H9 (cell line): ENCODE measurements at places on chromosomes 11 and 22. TPM values are rescaled to one million over a fixed set of nuclear protein-coding genes. Genes with fewer than 3 reads are reported as not detected.

Gene TRIM34
- total RNA-seq = 0.35 and 0.59 TPM in 2 replicates

Gene CARD10
- total RNA-seq = 17.1 and 17.7 TPM in 2 replicates

Gene BAIAP2L2
- total RNA-seq = 2.0 and 2.3 TPM in 2 replicates

Gene UPK3A
- total RNA-seq = not detected in 2 replicates

Gene ELMOD1
- total RNA-seq = 0.61 and 0.81 TPM in 2 replicates

Gene OSBPL5
- 11.1 and 16.1 TPM in 2 replicates for total RNA-seq

GRCh38 chr11:66810576-66811185 is 32.6 kb upstream of the RCE1 start:
- H3K27ac ChIP-seq = no peak overlapping the region
- H3K4me1 ChIP-seq = peaks cover 4% of the 10 kb centered on the region; the same call in 1 of the 2 replicates
- H3K4me3 ChIP-seq = no peak overlapping the region; the same call in 1 of the 3 replicates
- H3K36me3 ChIP-seq = peaks cover 2% of the 10 kb centered on the region; the same call in 1 of the 3 replicates
- DNase-seq = no peak
- no peaks in the 10 kb centered on the region for H3K27me3 ChIP-seq

GRCh38 chr11:9803685-9804418 is 140.0 kb downstream of the SWAP70 start:
- H3K36me3 ChIP-seq = peaks cover 30% of the 10 kb centered on the region
- H3K27ac ChIP-seq = no peak overlapping the region
- H3K4me3 ChIP-seq = no peak overlapping the region
- H3K4me1 ChIP-seq = 0 out of 2 replicates have a peak, but pooled peaks cover 3% of the 10 kb centered on the region
- DNase-seq = no peak

- peak overlapping the region; percentile 4 for H3K27ac ChIP-seq
- peak overlapping the region; percentile 15; the same call in 2 of the 3 replicates for H3K4me3 ChIP-seq
- no peaks in the 10 kb centered on the region for H3K36me3 ChIP-seq
- peaks cover 16% of the 10 kb centered on the region; the same call in 1 of the 2 replicates for H3K4me1 ChIP-seq
- DNase-seq = peak; percentile 89
Observed at GRCh38 chr22:39170825-39171622, 18.5 kb upstream of the CBX7 start.

GRCh38 chr22:45690008-45690407 is 18.4 kb downstream of the ATXN10 start:
- DNase-seq = no peak
- no peak overlapping the region for H3K4me3 ChIP-seq
- H3K4me1 ChIP-seq = no peaks in the 10 kb centered on the region; the same call in 1 of the 2 replicates
- H3K27me3 ChIP-seq = no peaks in the 10 kb centered on the region
- H3K27ac ChIP-seq = no peak overlapping the region
- peaks cover 45% of the 10 kb centered on the region for H3K36me3 ChIP-seq

- no peaks in the 10 kb centered on the region for H3K27me3 ChIP-seq
- no peak overlapping the region for H3K4me3 ChIP-seq
- no peak overlapping the region for H3K27ac ChIP-seq
- no peak for DNase-seq
Observed at GRCh38 chr11:2980168-2980840, 11.8 kb downstream of the NAP1L4 start.

DNA sequence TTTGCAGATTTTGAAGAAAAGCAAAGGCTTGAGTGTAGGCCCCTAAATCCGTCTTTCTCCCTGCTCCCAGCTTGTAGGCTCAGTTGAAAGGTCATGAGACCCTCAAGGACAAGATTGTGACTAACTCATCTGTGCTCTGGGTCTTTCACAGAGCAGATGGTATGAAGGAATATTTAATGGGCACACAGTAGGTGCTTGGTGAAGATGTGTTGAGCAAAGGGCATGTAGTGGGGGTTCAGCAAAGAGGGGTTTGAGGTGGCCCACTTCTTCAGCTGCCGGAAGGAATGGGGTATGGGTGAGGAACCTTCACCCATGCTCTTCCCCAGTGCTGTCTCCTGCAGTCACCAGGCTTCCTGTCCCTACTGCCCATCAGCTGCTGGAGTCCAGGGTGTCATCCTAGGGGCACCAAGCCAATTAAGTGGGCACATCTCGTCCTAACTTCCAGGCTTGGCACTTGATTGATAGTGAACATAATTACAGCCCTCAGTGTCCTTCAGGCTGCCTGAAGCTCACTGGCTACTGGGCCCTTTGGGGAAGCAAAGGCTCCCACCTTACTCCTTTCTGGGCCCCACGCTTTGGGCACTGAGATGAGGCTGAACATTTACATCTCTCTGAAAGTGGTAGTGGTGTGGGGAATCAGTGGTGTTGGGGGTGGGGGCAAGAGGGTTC is 15.0 kb downstream of the DGAT2 start:
- no peaks in the 10 kb centered on the region for H3K4me1 ChIP-seq
- no peak overlapping the region for H3K4me3 ChIP-seq
- H3K27me3 ChIP-seq = no peaks in the 10 kb centered on the region
- H3K27ac ChIP-seq = no peak overlapping the region
- no peaks in the 10 kb centered on the region for H3K36me3 ChIP-seq

- DNase-seq = no peak
- peaks cover 10% of the 10 kb centered on the region; the same call in 1 of the 2 replicates for H3K4me1 ChIP-seq
- H3K36me3 ChIP-seq = peaks cover under 1% of the 10 kb centered on the region; the same call in 1 of the 2 replicates
- H3K27ac ChIP-seq = no peak overlapping the region
Observed at GRCh38 chr11:36148701-36149100, 140.5 kb downstream of the COMMD9 start.

- peaks cover 3% of the 10 kb centered on the region; the same call in 1 of the 2 replicates for H3K4me1 ChIP-seq
- no peaks in the 10 kb centered on the region for H3K27me3 ChIP-seq
- H3K36me3 ChIP-seq = no peaks in the 10 kb centered on the region
- H3K27ac ChIP-seq = no peak overlapping the region
- no peak overlapping the region for H3K4me3 ChIP-seq
- no peak for DNase-seq
Observed at GRCh38 chr11:21412652-21413383, 743.4 kb downstream of the NELL1 start.

GRCh38 chr22:39253435-39254070 is 8.8 kb upstream of the PDGFB start:
- no peak overlapping the region for H3K27ac ChIP-seq
- no peak overlapping the region; the same call in 2 of the 3 replicates for H3K4me3 ChIP-seq
- DNase-seq = no peak
- H3K36me3 ChIP-seq = no peaks in the 10 kb centered on the region
- peaks cover 2% of the 10 kb centered on the region; the same call in 1 of the 2 replicates for H3K4me1 ChIP-seq
- no peaks in the 10 kb centered on the region; the same call in 1 of the 2 replicates for H3K27me3 ChIP-seq

- H3K27ac ChIP-seq = peak overlapping the region; percentile 78
- no peaks in the 10 kb centered on the region for H3K27me3 ChIP-seq
- H3K4me1 ChIP-seq = peaks cover 9% of the 10 kb centered on the region; the same call in 1 of the 2 replicates
- peak overlapping the region; percentile 35 for H3K4me3 ChIP-seq
- H3K36me3 ChIP-seq = peaks cover 6% of the 10 kb centered on the region
- peak; percentile 80 for DNase-seq
Observed at GRCh38 chr11:9626496-9627394, 37.1 kb upstream of the SWAP70 start.

GRCh38 chr22:17120281-17120680 is 879 bp downstream of the TMEM121B start:
- H3K27me3 ChIP-seq = no peaks in the 10 kb centered on the region
- DNase-seq = peak; percentile 93
- H3K36me3 ChIP-seq = peaks cover 4% of the 10 kb centered on the region; the same call in 1 of the 2 replicates
- no peaks in the 10 kb centered on the region; the same call in 1 of the 2 replicates for H3K4me1 ChIP-seq
- H3K27ac ChIP-seq = no peak overlapping the region

- DNase-seq = no peak
- 0 out of 2 replicates have a peak, but pooled peaks cover 3% of the 10 kb centered on the region for H3K4me1 ChIP-seq
- no peaks in the 10 kb centered on the region for H3K36me3 ChIP-seq
- H3K27ac ChIP-seq = no peak overlapping the region
- H3K4me3 ChIP-seq = no peak overlapping the region
Observed at GRCh38 chr11:127226949-127227348, 226.4 kb upstream of the KIRREL3 start.

DNA sequence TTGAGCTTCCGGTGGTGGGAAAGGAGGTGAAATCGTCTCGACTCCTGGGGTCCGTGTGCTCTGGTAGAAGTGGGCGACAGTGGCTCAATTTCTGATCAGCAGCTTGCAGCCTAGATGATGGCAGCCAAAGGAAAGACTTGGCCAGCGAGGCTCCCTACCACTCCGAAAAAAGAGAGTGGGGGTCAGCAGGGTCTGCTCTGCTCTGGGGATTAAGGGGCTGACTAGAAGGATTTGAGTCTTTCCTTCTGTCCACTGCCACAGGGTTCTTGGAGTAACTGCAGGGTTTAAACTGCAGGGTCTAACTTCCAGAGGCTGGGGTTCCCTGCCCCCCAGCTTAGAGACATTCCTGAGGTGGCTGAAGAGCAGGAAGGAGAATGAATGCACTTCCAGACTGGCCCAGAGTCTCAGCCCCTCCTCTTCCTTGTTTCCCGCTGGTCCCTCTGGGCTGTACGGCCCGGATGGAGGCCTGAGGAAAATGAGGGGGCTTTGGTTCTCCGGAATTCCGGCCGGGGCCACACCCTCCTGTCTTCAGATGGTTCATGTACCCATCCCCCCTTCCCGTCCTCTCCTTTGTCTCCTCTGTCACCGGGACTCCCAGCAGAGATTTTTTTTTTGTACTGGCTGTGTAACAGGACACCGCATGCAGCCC is 907 bp downstream of the SERPINH1 start:
- peak; percentile 95 for DNase-seq
- peaks cover 36% of the 10 kb centered on the region for H3K36me3 ChIP-seq
- H3K4me3 ChIP-seq = peak overlapping the region; percentile 96
- peak overlapping the region; percentile 72 for H3K27ac ChIP-seq

GRCh38 chr11:13135385-13136271 is 126.5 kb downstream of the RASSF10 start:
- H3K27ac ChIP-seq = no peak overlapping the region

DNA sequence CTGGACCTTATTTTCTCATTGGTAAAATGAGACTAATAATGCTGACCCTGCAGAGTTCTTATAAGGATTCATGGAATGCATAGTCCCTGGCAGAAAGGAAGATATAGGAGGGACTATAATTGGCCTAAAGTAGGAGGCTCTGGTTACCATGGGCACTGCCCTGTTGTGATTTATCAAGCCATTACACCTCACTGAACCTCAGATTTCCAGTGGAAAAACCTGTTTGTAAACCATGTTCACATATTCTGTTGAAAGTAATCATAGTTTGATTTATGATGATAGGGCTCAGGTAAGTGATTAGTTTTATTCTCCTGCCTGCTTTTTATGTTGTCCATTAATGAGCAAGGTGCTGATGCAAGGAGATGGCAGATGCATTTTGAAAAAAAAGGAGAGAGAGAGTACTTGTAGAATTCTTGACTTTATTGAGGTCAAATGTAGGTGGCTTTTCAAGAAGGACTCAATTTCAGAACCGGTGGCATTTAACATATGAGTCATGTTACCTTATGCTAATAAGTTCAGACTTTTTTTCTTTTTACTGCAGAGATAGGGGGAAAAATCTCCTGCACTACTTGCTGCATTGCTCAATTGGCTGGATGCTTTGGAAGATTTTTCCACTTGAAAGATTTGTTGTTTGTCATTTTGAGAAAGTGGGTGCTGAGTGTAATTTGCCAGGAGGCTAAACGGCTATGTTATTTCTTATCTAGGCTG is 14.6 kb downstream of the NF2 start:
- no peak overlapping the region for H3K27ac ChIP-seq
- H3K4me3 ChIP-seq = no peak overlapping the region
- H3K36me3 ChIP-seq = no peaks in the 10 kb centered on the region
- no peaks in the 10 kb centered on the region for H3K27me3 ChIP-seq

DNA sequence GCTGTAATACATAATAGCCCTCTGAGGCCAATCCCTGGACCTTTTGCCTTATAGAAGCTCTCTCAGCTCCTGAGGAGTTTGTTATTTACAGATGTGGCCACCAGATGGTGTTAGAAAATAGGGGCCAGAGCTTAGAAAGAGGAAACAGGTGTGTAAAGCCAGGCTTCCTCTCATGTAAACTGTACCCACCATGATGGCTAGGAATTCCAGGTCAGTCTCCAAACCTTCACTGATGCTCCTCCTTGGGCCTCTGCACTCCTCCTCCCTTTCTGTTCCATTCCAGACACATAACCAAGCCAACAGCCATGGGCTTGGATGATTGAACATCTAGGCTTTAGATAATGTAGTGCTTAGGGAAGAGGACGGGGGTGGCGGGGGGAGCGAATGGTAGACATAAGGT is 39.7 kb downstream of the USP35 start:
- H3K4me3 ChIP-seq = no peak overlapping the region
- peaks cover 2% of the 10 kb centered on the region; the same call in 1 of the 2 replicates for H3K4me1 ChIP-seq
- H3K36me3 ChIP-seq = no peaks in the 10 kb centered on the region
- no peaks in the 10 kb centered on the region for H3K27me3 ChIP-seq

GRCh38 chr11:8288166-8288772 is 24.6 kb upstream of the LMO1 start:
- DNase-seq = peak; percentile 17
- H3K4me1 ChIP-seq = no peaks in the 10 kb centered on the region
- no peak overlapping the region for H3K4me3 ChIP-seq

DNA sequence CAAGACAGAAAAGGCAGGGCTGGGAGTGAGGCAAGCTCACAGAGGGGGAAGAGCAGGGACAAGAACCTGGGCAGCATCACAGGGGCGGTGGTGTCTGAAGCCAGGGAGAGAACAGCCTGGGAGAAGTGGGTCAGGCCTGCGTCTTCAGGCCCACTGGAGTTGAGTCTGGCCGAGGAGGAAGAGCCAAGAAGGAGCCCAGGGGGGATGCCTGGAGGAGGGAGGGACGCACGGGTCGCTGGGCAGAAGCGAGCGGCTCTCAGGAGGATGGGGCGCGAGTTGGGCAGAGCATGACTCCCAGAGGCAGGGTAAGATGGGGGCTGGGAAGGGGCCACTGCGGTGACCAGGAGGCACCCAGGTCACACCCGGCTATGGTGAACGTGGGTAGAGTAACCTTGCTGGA is 18.5 kb downstream of the LRFN4 start:
- no peak overlapping the region for H3K4me3 ChIP-seq
- DNase-seq = no peak
- no peaks in the 10 kb centered on the region for H3K4me1 ChIP-seq
- peaks cover 11% of the 10 kb centered on the region; the same call in 1 of the 2 replicates for H3K36me3 ChIP-seq
- no peaks in the 10 kb centered on the region for H3K27me3 ChIP-seq

- no peaks in the 10 kb centered on the region for H3K4me1 ChIP-seq
- H3K36me3 ChIP-seq = no peaks in the 10 kb centered on the region; the same call in 1 of the 2 replicates
- no peaks in the 10 kb centered on the region; the same call in 1 of the 2 replicates for H3K27me3 ChIP-seq
- no peak overlapping the region for H3K4me3 ChIP-seq
Observed at GRCh38 chr11:126415128-126415527, 59.6 kb downstream of the ST3GAL4 start.

GRCh38 chr11:71172680-71173079 is 79.7 kb downstream of the SHANK2 start:
- H3K27ac ChIP-seq = no peak overlapping the region
- H3K4me3 ChIP-seq = no peak overlapping the region
- no peak for DNase-seq
- no peaks in the 10 kb centered on the region for H3K27me3 ChIP-seq
- peaks cover 8% of the 10 kb centered on the region for H3K4me1 ChIP-seq
- H3K36me3 ChIP-seq = peaks cover 19% of the 10 kb centered on the region
